ENCODE measurements at places on chromosomes 13 and 19.

- no peak for DNase-seq
Observed at GRCh38 chr13:75514080-75514995, 23.3 kb downstream of the COMMD6 start.

DNA sequence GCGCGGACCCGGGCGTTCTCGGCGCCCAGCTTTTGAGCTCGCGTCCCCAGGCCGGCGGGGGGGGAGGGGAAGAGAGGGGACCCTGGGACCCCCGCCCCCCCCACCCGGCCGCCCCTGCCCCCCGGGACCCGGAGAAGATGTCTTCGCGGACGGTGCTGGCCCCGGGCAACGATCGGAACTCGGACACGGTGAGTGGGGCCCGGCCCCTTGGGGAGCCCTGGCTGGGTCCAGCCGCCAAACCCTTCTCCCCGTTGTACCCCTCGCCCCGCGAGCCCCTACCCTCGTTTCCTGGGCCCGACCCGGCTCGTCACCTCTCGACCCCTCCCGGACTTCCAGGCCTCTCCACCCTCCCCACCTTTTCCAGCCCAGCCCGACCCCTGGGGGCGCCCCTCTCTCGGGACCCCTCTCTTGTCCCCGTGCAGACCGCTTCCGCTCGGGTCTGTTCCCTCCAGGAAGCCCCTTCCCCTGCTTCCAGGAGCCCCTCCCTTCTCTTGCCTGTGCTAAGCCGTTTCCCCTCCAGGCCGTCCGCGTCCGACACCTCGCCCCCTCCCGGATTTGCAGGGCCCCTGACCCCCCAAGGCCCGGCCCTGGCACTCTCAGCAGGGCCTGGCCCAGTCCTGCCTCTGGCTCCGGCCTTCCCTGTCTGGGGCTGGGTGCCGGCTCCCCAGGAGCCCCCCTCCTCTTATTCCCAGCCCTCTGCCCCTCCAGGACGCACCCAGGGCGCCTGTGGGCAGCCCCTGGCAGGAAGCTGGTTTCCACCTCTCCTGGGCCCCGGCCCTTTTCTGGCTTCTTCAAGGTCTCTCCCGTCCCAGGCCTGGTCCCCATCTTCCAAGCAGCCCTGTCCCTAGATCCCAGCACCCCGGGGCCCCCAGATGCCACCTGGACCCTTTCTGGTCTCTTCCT lies 632 bp downstream of the MARK4 start:
- no peak for DNase-seq

- peak; percentile 38 for DNase-seq
Observed at GRCh38 chr19:11089254-11090013, at the start of gene LDLR. Gene LDLR, plus strand, starts transcription at chr19:11089463. Its CDS starts 86 bp downstream, at chr19:11089549.

GRCh38 chr13:99681695-99682094 lies 180.4 kb downstream of the TM9SF2 start:
- DNase-seq = no peak

GRCh38 chr13:76439546-76439945 lies 446.7 kb downstream of the KCTD12 start:
- no peak for DNase-seq

DNA sequence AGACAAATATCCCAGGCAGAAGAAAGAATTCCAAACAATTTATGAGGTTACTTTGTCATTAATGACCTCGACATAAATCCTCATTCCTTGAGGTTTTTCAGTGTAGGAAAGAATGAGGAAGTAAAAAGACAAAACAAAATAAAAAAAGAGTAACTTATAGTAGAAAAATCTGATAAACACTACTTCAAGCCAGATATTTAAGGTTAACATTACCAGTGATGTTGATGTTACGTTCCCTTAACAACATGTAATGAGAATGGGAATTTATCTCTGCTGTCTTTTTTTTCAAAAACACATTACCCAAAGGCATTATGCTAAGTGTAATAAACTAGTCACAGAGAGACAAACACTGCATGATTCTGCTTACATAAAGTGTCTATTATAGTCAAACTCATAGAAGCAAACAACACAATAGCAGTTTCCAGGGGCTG lies 935.1 kb downstream of the SLITRK1 start:
- no peak for DNase-seq

GRCh38 chr19:54462655-54463530 lies 685 bp downstream of the LENG9 start:
- DNase-seq = no peak

GRCh38 chr13:77338329-77338728 lies 11.4 kb upstream of the MYCBP2 start:
- no peak for DNase-seq

- DNase-seq = no peak
Observed at GRCh38 chr13:78398743-78399410, 204.5 kb downstream of the POU4F1 start.

Measured in NCI-H187 treated with DMSO at 0.1 percent for 48 hours (cell line).